ENCODE measurements at places on chromosomes 12 and 14.

DNA sequence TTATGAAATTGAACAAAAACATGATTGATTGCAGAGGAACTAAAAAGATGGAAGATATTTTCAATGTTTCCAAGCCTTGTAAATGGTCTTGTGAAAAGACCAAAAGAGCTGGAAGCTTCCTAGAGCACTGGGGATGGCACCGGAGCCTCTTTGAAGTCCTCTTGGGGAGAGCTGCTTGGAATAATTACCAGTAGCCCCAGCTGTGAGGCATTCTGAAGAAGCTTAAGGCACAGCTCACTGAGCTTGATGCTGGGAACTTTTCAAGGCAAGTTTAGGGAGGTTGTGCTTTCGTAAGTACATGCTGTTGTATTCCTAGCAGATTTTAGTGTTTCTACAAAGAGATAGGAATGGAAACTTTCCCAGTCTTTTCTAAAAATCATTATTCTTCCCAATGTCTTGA is 13.9 kb downstream of the PDZRN4 start:
- DNase-seq, result no peak

- DNase-seq, result no peak
Observed at GRCh38 chr14:49975799-49976198, 82.9 kb downstream of the ARF6 start.

GRCh38 chr14:23570806-23571483 is 3.4 kb upstream of the AP1G2 start:
- no peak for DNase-seq

GRCh38 chr14:25122843-25123242 is 72.9 kb upstream of the STXBP6 start:
- no peak for DNase-seq

GRCh38 chr12:103627189-103627855 is 40.2 kb downstream of the STAB2 start:
- no peak for DNase-seq

DNA sequence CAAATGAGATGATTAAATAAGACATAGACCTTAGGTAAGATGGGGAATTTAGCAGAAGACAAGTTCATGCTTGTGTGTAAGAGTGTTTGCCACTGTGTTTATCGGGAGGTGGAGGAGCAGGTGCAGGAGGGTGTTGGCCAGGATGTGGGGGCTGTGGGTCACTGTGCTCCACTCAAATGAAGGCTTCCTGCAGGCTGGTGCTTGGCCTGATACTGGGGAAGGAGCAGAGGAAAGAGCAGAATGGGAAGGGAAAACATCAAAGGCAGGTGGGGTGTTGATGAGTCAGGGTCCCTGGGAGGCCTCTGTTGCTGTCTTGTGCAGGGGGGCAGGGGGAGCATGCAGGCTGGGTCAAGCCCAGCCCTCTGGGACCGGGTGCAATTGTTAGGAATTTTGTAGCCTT is 126.5 kb downstream of the TSPAN9 start:
- DNase-seq, result no peak

DNA sequence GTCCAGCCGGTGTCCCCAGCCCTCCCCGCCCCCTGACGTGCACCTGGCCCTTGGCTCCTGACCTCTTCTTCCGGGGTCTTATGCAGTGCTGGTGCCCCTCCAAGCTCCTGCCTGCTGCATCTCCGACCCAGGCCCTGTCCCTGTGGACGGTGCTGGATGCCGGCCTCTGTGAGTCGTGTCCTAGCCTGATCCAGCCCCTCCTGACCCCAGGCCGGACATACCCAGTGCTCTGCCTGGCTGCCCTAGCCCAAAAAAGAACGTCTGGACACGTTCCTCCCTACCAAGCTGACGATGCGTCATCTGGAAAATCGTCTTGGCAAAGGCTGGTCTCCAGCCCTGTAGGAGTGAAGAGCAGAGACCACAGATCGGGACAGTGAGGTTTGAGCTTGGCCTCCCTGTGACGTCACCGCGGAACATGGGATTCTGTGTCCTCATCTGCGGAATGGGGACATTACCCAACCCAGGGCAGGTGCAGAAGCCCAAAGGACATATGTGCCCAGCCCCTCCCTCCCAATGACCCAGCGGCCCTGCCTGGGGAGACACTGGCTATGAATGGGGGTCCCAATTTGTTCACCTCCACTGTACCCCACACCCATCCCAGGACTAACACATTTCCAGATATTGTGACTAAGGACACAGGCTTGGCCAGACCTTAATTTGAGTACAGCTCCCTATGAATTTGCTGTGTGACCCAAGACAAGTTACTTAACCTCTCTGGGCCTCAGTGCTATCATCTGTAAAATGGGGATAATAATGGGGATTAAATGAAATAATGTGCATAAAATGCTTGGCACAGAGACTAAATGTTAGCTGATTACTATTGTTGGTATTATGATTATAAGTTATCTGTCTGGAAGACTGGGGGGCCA is 51.0 kb upstream of the BCL11B start:
- DNase-seq, result no peak

DNA sequence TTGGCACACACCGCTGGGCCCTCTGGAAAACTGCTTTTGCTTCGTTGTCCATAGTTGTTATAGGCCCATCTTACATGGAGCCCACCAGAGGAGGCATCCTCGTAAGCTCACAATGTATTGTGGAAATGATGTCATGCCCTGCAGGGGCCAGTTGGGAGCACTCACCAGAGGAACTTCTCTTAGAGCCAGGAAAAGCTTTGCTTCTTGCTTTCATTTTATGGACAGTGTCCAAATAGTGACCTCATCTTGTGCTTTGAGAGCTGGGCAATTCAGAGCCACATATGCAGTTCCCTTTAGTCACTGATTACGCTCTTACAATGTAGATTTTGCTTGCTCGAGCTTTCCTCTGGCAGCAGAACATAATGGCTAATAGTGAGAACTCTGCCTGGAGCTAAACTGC is 275.6 kb downstream of the AACS start:
- DNase-seq, result no peak

DNA sequence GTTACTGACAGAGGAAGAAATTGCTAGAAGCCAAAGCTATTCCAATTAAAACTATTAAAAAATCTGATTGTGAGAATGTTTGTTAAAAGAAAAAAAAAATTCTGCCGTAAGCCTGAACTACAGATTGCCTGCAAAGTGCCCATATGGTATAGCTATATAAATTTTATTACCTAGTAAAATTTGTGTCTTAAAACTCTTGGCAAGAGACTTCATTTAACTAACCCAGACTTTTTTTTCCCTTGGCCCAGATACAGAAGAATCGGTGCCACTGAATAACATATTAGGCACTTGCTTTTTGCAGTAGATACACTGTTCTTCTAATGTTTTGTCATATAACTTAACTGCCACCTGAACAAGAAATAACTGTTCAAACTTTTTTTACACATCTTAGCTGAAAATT is 125.5 kb downstream of the RPS29 start:
- DNase-seq, result no peak

DNA sequence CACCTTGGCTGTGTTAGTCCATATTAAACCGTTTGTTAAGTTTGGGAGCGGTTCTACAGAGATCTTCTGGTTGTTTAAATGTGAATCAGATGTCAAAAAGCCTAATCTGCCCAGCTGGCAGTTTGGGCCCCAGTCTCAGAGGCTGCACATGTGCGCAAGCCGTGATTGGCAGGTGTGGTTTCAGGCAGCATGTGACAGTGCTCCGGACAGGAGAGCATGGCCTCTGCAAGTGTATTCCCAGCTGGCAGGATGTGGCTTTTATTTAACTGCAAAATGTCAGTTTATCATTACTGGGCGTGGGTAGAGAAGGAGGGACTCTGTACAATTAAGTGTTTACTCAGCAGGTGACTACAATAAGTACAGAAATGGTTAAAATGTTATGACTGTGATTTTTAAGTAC is 77.5 kb downstream of the PELI2 start:
- DNase-seq, result peak; percentile 4

GRCh38 chr14:99664058-99664936 is 19.4 kb downstream of the HHIPL1 start:
- no peak for DNase-seq

DNA sequence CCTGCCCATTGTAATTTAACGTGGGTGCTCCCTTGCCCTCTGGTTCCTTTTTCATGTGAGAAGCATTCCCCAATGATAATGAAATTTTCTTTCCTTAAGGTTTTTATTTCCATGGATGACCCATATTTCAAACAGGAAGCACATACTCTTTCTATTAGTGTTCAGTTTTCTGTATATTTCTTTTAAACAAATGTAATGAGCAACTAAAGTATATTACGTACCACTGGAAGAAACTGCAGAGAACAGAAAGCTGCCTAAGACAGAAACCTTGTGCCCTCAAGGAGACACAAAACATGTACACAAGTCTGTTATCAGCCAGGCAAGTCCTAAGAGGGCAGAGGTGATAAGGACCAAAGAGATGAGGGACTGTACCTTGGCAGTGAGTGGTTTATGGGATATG is 414.9 kb downstream of the ETNK1 start:
- no peak for DNase-seq

GRCh38 chr12:102010265-102010994 is 51.4 kb downstream of the WASHC3 start:
- no peak for DNase-seq

DNA sequence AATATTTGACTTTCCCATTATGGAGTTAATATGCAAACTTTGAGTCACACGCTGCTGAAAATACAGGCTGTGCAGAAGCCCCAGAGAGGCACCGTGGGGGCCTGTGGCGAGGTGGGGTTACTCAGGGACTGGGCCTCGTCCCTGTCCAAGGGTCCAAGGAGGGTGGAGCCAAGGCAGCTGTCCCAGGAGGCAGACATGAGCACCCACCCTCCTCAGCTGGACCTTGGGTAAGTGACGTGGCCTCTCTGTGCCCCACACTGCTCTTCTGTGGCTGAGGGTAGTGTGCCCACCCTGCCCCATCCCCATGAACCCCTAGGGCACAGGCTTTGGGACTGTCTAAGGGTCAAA is 39.4 kb downstream of the FAM222A start:
- DNase-seq, result no peak

GRCh38 chr12:118160536-118160935 is 24.6 kb downstream of the PEBP1 start:
- no peak for DNase-seq

DNA sequence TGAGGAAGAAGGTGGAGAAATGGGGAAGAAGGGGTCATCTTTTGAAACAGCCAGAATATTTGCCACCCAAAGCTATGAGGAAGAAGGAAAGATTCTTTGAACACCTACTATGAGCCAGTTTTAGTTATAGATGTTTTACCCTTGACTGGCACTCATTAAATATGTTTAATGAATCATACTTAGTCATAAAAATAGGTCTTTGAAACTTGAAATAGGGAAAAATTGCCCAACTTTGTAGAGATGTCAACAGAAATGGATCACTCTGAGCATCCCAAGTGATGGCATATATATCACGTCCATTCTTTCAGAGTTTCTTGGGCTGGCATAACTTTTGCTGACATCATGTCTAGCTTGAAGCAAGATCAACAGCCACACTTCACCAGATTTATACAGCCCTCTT is 263.5 kb downstream of the RPAP3 start:
- DNase-seq, result no peak

DNA sequence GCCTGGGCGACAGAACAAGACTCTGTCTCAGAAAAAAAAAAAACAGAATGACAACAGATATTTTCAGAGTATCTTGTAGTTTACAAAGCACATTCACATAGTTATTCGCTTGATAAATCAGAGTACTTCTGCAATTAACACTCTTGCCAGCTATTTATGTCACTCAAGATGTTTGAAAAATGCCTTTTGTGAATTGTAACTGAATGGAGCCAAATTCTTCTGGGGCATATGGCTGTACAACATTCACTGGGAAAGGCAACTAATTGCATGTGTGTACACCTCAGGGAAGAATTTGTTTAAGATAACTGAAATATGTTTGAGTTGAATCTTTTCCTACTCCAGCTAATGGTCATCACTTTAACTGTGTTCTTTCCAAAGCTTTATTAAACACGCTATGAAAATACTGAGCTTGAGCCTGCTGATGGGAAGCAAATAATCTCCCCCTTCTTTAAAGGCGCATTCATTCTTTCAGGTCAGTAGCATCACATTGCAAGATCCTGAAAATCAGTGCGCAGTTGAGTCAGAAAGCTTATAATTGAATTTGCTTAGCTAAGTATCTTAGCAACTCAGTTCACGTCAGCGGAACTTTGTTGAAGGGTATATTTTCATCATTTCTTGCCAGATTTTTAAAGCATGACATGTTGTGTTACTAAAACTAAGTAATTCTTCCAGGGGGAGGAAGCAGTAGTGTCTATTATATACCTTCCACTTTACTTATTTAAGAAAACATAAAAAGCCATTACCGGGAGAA is 66.6 kb downstream of the SINHCAF start:
- DNase-seq, result no peak

GRCh38 chr14:77189479-77189878 is 7.9 kb downstream of the TMEM63C start:
- DNase-seq, result no peak

DNA sequence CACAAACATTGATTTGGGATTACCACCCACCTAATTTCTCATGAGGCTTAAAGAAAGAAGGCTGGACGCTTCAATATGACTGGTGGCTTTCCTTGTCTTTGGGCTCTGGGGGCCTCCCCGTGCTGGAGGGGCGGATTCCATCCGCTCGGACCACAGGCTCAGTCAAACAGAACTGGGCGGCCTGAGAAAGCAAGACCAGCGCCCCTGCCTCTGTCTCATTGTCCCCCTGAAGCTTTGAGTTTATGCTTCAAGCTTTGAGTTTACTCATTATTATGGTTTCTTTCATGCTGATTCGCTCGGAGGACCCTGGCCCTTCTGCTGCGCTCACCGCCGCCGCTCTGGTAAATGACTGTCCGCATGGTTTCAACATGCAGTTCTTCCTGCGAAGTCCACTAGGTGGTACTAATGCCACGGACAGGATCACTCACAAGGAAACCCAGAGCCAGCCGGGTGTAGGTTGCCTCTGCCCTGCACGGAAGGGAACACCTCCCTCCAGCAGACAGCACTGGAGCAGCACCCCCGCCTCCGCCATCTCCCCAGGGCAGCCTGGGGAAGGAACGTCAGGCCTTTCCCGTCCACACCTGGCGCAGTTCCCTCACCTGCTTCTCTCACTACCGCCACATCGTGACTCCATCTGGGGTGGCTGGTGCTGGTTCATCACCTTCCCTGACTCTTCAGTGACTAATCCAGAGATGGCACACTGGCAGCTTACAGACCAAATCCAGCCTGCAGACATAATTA is 13.2 kb upstream of the TIGAR start:
- no peak for DNase-seq

DNA sequence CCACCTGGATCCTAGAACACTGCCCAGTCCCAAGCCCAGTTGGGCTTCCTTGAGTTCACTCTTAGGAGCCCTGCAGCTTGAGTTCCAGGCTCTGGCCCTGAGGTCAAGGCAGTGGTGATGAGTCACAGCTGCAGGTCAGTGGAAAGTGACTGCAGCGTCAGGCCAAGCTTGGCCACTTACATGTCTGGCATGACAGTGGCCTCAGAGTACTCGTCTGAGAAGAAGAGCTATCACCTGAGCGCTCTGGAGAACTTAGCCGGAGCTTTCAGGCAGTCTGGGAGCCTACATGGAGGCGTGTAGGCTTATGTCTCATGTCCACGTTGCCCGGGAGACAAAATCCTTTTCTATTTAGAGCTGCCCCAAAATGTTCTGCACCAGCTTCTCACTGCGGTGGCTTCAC is 75.6 kb downstream of the ARL6IP4 start:
- DNase-seq, result no peak

All from stimulated activated CD4-positive, alpha-beta T cell treated with anti-CD3 and anti-CD28 coated beads, Interleukin-15, amount 100 ng/mL, for 48 hours (primary cell).